ENCODE measurements at places on chromosomes 6 and 20.
A peak's percentile ranks its signal among the peaks of the same experiment; 100 is the strongest.

DNA sequence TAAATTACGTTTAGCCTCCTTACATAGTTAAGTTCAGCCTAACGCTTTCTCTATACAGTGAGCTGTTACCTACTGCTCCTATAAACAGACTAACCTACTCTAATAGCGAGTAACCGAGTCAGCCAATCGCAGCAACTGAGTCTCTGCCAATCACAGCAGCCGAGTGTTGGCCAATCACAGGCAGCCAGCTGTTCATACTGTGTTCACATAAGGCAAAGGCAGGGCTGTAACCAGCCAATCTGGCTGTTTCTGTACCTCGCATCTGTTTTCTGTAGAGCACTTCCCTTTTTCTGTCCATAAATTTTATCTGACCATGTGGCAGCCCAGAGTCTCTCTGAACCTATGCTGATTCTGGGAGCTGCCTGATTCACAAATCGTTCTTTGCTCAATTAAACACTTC lies 263.9 kb upstream of the JARID2 start:
- DNase-seq, result no peak

- DNase-seq, result no peak
Observed at GRCh38 chr6:36873612-36874442, 776 bp downstream of the PPIL1 start.

DNA sequence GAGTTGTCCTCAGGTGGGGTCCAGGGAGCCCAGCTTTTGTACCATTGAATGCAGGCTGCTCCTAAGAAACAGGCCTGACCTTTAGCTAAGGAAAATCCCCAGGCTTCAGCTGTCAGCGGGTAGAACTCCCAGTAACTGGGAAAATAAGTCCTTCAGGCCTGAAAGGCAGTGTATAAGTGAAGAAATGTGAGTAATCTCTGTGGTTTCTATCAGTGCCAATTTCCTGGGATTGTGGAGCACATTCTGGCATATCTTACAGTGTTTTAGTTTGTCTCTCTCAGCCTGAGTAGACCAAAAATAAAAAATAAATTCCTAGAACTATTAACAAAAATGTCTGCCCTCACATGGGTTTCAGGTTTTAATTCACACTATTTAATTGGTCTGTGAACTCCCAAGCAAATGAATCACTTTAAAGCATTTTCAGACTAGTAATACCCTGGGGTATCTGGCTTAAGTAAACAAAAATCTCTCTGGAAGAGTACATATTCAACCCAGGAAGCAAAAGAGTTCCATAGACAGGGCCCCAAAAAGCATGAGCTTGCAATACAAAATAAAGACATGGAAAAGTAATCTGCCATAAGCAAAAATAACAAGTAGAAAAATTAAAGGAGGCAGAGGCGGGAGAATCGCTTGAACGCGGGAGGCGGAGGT lies 566.2 kb upstream of the NOX3 start:
- DNase-seq, result no peak

- no peak for DNase-seq
Observed at GRCh38 chr6:168195712-168196111, 116.7 kb upstream of the FRMD1 start.

DNA sequence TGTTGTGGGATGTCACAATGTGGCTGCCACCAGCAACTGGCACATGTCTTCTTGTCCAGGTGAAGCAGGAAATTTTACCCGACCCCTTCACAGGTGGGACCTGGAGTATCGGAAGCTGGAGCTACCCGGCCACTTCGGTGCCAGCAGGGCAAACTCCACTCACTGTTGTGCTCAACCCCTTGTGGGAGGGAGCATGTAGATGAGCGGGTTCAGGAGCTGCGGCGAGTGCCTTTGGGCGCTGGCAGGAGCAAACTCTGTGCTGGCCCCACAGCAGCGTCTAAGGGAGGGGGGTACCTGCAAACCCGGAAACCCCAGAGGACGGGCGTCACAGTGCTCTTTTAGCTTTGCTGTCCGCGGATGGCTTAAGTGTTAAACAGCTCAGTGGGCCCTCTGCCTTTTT lies 20.7 kb upstream of the SULF2 start:
- DNase-seq, result no peak

GRCh38 chr20:13478366-13478765 lies 160.4 kb downstream of the TASP1 start:
- no peak for DNase-seq

DNA sequence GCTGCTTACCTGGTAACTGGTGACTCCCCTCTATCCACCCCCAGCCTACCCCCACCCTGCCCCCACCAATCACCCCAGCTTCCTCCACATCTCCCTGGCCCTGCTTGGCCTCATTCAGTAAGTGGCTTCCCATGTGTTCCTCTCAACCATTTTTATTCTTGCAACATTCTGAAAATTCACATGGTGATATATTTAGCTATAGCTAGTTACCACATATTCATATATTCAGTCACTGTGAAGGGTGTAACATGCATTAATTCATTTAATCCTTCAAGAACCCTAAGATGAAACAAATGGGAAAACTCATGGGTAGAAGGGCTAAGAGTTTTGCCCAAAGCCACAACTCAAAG lies 95.4 kb upstream of the CEP85L start:
- DNase-seq, result no peak

- no peak for DNase-seq
Observed at GRCh38 chr6:54879188-54879985, 32.8 kb downstream of the FAM83B start.

- no peak for DNase-seq
Observed at GRCh38 chr6:142676027-142676443, 268.9 kb downstream of the HIVEP2 start.

- DNase-seq, result no peak
Observed at GRCh38 chr20:24754691-24755090, 194.4 kb upstream of the CST7 start.

DNA sequence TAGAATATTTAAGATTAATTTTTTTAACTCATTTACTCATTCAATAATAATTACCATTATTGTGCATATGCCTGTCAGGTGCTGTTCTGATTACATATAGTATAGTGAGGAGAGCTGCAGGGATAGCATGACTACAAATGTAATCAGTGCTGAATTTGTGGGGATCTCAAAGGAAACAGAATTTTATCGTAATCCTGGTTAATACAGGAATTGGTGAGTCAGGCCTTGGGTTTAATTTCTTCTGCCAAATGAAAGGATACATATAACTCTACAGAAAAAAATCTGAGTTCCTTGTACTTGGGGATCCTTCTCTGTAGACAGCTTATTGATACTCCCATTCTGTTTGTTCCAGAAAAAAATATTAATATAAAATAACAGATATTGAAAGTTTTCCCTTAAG lies 297.2 kb downstream of the GJA1 start:
- no peak for DNase-seq

- no peak for DNase-seq
Observed at GRCh38 chr6:128892079-128892478, 9.1 kb downstream of the LAMA2 start.

DNA sequence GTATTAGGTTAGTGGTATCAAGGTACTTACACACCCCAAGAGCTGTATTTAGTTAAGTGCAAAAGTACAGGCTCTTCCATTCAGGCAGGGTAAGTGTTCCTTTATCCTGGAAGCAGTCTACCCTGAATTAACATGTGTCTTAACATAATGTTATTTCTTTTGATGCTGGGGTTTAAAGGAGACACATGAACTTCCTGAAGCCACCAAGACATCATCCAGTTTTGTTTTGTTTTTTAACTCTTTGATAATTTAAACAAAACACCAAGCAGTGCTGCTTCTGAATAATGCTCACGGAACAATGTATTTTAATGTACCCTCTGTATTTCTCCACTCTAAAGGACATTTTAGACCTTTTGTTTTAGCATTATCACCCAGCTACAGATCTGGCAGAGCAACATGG lies 50.5 kb upstream of the PLCB4 start:
- DNase-seq, result no peak

- peak; percentile 2 for DNase-seq
Observed at GRCh38 chr6:165049362-165049761, 260.0 kb downstream of the C6orf118 start.

- DNase-seq, result no peak
Observed at GRCh38 chr6:35291491-35291890, 6.1 kb upstream of the DEF6 start.

GRCh38 chr20:3433744-3434143 lies 26.3 kb upstream of the DNAAF9 start:
- no peak for DNase-seq

DNA sequence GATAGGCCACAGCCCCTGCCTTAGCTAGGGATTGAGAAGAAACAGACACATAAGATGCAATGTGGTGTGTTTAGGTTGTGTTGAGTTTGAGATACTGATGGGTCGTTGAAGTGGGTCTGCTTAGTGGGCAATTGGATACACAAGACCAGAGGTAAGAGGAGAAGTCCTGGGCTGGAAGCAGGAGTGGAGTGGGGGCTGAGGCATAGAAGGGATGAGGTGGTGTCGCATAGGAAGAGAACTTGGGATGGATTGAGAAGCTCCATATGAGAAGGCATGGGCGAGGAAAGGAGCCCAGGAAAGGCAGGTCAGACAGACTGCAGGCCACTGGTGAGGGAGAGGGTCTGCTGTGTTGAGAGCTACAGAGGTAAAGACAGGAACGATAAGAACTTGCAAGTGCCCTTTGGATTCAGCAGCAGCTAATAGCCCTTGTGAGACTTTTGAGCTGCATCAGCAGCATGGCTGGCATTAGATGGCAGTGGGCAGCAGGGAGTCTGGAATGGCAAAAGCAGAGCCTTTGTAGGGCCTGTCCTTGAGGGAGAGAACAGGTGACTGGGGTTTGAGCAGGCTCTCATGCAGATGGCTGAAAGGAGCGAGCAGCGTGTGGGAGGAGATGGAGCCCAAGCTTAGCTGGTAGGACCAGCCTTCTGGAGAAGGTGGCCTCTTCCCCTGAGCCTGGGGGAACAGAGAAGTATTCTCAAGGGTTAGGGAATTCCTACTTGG lies 33.2 kb downstream of the PLCG1 start:
- DNase-seq, result no peak

DNA sequence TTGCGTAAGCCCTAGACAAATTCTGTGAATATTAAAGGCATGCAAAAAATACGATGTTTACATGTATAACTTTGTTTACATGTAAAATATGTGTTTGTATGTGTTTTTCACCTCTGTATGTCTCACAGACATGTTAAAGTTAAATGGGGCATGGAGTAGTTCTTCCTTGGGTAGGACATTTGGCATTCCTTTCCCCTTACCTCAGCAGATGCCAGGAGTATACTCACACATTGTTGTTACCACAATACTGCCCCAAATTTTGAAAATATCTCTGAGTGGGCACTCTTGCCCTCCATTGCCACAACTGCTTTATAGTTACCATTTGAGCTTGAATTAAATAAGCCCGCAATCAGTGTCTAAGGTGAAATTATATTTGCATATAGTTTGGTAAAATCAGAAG lies 147.5 kb downstream of the MYO6 start:
- no peak for DNase-seq

DNA sequence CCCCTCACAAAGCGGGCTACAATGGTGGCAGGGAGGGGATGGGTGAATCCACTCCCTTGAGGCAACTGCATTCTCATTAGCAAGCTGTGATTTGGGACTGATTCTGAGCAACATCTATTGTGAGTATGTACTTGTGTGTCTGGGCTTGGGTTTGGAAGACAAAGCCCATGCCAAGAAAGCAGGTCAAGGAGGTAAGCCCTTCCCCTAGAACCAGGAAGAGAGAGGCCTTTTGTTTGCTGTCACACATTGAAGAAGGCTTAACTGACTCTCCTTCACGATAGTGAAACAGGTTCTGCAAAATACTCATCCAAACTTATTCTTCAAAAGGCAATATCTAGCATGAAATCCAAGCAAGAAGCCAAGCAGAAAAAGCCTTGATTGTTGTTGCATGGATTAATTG lies 403.1 kb upstream of the ID4 start:
- DNase-seq, result no peak

- no peak for DNase-seq
Observed at GRCh38 chr20:63072231-63072791, 65.5 kb upstream of the BHLHE23 start.

GRCh38 chr6:168045706-168046620 lies 33.0 kb downstream of the FRMD1 start:
- DNase-seq, result no peak

DNA sequence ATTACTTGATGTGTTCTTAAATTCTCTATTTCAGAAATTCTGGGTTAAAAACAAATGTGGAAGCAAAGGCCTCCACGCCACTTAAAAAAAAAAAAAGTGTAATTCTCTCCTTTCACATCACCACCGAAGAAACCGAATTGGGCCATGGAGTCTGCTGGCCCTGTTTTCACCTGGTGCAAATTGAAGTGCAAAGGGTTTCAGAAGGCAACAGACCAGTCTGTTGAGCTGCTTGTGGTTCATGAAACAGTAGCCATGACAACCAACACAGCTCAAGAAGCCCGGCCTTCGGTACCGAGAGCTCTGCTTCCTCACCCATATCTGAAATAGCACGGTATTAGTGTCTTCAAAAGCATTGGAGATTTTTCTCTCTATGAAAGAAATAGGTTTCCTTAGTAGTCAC lies 63.1 kb downstream of the GMPR start:
- DNase-seq, result no peak

- no peak for DNase-seq
Observed at GRCh38 chr6:122265755-122266154, 133.7 kb upstream of the HSF2 start.

DNA sequence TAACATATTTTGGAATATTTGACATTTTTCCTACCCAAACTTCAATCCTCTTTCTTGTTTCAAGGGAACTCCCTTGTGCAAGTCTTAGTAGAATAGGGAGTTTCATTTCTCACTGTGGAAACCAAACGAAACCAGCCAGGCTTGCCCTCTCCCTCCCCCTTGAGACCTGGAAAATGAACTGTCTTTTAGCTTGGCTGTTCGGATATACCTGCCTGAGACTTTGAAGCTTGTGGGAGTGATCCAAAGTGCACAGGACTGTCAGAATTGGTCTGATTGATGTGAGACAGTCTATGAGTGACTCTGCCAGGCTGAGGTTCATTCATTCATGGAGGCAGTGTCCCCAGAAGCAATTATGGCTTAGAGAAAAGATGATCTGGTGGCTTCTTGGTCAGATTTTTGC lies 388.1 kb downstream of the EPM2A start:
- DNase-seq, result no peak

- DNase-seq, result no peak
Observed at GRCh38 chr6:33061987-33062386, 11.5 kb downstream of the HLA-DPA1 start.

- DNase-seq, result no peak
Observed at GRCh38 chr6:149939356-149939648, 2.5 kb upstream of the ULBP2 start.

DNA sequence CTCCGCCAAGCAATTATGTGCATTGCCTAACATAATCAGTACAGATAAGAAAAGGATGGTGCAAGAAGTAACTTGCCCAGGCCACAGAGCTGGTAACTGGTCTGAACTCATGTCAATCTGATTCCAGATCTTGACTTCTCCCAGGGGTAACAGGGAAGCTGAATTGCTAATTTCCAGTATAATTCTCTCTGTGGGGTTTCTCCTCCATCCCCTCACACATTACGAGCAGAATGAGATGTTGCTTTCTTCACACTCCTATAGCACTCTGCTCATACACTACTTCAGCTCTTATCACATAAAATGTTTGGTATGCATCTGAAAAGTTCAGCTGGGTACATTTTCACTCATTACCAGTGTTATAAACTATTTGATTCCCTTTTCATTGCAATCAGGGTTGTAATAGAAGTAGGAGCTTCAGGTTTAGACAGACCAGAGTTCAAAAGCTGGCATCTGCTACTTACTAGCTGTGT lies 24.0 kb upstream of the LRRC1 start:
- no peak for DNase-seq

GRCh38 chr6:141467881-141468280 lies 664.8 kb upstream of the GJE1 start:
- DNase-seq, result no peak

Measured in activated T-helper 1 cell treated with anti-CD3 and anti-CD28 coated beads, Interleukin-12 subunit alpha, Interleukin-12 subunit beta, Interleukin-2, Interleukin-4 antibody, amounts not matched to agents 30 ng/mL and 10 ng/mL and 1 ng/mL, durations not matched to agents 14 hours and 24 hours and 36 hours (primary cell).